Kidney (tissue), 22 donors: ENCODE measurements at places on chromosomes 2 and 18.

DNA sequence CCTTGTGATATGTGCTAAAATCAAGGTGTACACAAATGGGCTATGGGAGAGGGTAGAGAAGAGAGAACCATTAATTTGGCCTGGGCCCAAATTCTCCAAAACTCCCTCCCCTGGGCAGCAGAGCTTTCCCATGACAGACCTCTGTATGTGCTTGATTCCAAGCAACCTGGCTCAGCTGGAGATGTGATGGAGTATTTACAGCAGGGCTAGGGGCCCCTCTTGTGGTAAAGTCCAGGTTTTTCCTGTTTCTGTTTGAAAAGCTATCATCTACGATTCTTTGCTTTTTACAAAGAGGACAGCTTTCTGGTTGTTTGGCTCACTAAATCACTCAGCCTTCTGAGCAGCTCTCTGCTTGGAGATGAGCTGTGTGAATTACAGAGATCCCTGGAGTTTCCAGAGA is 40.3 kb downstream of the KCNS3 start:
- no peak for DNase-seq

DNA sequence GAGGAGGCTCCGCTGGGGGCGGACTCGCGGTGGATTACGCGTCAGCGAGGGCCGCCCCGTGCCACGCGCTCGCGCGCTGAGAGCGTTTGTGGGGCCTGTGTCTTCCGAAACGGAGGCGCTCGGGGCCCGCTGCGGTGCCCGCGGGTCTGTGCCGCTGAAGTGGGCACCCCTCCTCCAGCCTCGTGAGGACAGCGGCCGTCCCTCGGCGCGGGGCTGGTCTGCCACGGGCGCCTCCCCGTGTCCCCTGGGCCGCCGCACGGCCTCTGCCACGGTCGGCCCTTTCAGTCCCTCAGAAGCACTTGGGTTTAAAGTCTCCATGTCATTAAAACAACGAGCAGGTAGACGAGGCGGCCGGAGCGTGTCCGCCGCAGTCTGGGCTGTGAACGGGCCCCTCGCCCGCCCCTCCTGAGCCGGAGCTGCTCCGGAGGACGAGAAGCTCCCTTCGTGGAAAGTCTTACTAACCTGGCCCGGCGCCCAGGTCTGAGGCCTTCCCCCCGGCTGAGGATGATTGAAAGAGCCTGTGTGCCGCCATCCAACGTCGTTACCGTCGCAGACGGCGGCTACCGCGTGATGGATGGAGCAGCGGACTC is 97.6 kb downstream of the NFATC1 start:
- no peak for DNase-seq

DNA sequence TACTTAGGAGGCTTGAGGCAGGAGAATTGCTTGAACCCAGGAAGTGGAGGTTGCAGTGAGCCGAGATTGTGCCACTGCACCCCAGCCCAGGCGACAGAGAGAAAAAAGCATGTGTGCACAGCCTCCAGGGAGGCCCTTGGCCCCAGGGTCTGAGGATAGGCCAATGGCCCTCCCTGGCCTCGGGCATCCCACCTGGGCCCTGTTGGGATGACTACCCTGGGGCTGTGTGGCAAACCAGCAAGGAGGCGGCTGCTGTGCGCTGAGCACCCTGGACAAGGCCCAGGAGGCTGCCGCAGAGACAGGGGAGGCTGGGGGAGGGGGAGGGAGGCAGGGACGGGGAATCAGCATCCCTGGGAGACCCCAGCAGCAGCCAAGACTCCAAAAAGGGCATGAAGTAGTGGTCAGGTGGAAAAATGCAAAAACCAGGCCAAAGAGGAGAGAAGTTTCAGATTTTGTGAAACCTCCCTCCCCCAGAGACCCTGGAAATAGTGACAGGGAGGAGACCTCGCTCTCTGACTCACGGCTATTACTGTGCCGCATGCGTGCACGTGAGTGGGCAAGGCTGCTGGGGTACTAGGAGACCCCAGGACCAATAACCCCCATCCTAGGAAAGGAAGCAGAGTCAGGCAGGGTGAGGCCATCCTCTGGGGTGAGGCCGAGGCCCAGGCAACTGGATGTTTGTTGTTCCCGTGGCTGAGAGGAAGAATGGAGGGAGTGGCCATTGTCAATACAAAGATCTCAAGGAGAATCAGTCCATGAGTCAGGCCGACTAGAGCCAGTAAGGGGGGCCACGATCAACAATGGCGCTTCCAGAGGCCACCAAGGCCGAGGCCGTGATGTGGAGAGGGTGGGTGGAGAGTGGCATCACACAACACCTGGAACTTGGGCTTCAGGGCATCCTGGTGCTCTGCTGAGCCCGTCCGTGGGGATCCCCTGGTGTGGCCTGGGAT is 16.0 kb upstream of the B3GNT7 start:
- DNase-seq = no peak

DNA sequence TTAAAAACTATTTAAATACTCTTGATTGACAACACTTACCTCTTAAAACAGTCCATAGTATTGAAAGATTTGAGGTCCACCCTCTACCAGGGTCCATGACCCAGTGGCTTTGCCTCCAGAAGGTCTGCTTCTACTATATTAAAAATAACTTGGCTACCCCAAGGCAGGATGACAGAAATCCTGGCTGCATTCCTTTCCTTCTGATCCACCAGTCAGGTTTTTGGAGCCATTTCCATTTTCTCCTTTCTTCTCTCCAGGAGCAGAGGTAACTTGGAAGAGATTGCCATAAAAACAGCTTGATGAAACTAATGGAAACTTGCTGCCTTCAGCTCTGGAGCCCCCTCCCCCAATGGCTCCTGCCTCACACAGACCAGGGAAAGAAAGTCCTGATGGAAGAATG is 2.6 kb upstream of the FAM171B start:
- no peak for DNase-seq

- DNase-seq = no peak
Measured at GRCh38 chr18:11760498-11761167, 71.6 kb downstream of the GNAL start.

- DNase-seq = no peak
Measured at GRCh38 chr2:203352604-203353255, 24.5 kb downstream of the ABI2 start.

DNA sequence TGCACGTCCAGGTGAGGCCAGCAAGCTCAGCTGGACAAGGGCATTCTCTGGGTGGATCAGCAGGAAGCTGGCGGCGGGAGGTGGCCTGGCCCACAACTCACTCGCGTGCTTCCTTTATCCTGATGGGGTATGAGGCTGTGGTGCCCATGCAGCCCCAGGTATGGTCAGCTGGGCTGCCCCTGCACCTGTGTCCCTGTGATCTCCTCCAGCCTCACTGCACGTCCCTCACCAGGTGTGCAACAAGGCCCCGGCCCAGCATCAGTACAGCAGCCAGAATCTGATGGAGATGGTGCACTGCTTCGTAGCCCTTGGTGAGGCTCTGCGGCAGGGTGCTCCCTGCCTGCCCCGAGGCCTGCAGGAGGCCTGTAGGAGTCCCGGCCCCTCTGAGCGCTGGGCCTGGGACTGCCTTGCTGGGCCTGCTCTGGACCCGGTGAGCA is 17.6 kb downstream of the MROH2A start:
- no peak for DNase-seq

DNA sequence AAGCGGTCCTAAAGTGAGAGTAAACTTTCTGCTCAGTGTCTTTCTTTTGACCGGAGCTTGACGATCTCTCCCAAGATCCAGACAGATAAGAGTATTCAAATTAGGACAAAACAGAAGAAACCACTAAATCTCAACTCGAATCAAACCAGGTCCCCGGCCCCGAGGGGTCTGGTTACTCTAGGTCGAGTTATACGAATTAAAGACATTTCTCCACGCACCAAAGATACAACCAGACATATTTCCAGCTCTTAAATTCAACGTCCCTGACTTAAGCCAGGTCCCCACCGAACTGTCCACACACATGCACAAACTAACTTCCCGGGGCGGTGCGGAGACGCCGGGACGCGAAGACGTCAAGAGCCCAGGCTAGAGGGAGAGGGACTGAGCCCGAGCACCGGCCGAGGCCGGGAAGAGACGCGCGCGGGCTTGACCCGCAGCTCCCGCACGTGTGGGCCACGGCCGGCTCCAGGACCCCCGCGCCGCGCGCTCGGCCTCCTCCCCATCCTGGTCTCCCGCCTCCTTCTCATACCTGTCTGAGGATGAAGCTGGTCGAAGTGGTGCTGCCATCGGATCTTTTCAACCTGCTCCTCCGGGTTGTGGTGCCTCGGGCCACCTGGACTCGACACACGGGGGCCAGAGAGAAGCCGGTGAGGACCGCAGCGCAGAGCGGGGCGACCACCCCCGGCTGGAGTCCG is 896 bp downstream of the CACNB4 start:
- no peak for DNase-seq

DNA sequence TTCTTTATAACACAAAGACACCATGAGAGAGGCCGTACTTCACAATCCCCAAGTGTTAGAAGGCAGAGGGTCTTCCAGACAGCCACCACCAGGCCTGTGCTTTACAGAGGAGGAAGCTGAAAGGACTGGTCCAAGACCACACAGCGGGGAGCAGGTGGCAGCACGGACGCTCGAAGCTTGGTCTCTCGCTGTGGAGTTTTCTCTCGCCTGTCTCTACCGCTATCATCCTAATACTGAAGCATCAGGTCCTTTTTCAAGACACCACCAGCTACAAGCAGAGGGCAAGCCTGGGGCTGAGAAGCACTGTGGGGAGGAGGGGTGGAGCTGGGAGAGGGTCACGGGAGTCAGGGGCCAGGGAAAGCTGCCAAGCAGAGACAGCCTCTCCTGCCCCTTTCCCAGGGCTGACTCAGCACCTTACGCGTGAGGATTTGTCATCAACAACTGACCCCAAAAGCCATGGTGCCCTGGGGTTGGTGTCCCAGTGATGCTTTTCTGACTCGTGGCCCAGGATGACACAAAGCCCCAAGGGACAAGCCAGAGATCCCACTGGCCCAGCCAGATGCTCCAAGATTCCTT is 31.9 kb upstream of the FOSL2 start:
- DNase-seq = no peak

- no peak for DNase-seq
Measured at GRCh38 chr18:31209041-31209440, 46.4 kb upstream of the DSC1 start.

GRCh38 chr2:191243154-191243553 is 2.0 kb upstream of the MYO1B start:
- DNase-seq = no peak

DNA sequence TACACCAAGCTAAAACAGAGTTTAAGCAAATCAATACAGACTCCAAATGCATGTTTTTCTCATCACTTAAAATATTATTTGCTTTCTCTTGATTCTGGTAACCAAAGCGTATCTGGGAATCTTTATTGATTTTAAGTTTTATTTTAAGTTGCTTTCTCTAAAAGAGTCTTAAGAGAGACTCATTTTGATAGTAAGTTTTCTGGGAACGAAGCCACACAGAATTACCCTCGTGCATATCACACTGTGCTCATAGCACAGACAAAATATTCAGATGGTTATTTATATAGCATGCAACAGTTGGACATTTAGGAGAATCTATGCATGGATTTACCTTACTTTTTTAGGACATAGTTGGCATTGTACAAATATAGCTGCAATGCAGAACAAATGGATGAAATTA is 597.5 kb upstream of the NRXN1 start:
- DNase-seq = no peak

DNA sequence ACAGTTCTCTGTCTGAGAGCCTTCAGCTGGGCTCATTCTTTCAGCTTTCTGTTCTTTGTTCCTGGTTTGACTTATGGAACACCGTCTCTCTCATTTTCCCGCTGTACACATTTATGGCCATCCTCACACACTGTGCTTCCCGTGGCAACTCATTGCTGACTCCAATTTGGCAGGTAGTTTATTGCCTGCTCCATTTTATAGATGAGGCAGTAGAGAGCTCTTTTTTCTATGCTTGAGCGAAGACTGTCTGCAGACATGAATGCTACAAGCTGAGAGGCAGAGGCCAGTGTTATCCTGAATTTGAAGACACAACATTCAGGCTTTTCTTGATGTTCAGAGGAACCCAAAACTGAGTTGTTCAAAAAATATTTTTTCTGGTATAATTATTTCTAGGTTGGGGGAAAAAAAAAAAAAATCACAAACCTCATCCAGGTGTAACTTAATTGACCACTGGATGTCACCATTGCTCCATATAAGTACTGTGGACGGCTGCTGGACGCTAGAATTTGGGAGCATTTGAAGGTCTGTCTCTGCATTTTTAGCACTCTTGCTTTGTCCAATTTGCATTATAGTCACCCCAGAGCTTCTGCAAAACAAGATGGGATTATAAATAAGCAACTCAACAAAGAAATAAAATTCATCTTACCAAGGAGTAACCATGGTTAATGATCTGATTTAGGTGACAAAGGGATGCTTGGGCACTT is 83.5 kb downstream of the HRH4 start:
- peak; percentile 77 for DNase-seq

DNA sequence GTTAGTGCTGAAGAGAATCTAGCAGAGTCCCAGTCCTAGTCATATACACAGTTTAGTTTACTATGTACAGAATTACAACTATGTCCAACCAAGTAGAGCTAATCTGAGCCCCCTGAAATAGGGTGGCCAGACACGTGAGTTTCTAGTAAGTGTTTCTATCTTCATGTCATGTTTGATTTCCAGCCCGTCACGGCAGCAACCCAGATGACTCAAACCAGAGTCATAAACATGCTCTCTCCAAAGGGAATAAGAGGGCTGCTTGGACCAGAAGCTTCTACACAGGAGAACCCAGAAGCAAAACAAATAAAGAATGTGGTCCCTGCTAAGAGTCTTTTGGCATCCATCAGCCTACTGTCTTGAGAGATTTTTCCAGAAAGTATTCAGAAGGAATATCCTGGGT is 64.9 kb upstream of the WIPF1 start:
- DNase-seq = no peak

DNA sequence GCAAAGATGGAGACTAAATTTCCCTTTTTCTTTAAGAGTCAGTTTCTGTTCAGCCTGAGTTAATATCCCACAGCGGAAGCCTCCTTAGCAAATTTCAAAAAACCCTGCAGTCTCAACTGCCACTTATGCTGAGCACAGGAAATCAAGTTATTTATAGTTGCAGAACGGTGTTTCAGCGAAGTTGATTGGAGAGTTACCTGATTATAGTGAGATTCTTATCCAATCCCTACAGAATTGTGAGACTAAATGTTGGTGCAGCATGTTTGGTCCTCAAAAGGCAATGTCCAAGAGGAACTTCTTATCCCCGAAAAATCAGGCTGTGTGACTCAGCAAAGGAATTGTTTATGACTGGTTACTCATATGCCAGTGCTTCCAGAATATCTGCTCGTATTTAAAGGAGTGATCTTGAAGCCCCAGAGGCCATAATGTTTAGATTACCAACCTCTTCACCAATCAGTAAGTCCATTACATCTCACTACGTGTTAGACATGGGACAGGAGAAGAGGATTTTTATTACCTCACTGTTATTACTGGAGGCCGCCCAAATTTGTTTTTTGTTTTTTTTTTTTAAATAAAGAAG is 67.9 kb downstream of the LRRFIP1 start:
- no peak for DNase-seq
